ENCODE measurements at places on chromosomes 13 and 19. TPM values are rescaled to one million over a fixed set of nuclear protein-coding genes. Genes with fewer than 3 reads are reported as not detected.

GRCh38 chr13:33392794-33393405, 107.3 kb upstream of the STARD13 start:
- no peak for DNase-seq

- no peak for DNase-seq
Measured at GRCh38 chr13:84192125-84192524, 309.9 kb upstream of the SLITRK1 start.

GRCh38 chr19:56595548-56595899, 422 bp downstream of the ZNF71 start:
- DNase-seq: no peak

DNA sequence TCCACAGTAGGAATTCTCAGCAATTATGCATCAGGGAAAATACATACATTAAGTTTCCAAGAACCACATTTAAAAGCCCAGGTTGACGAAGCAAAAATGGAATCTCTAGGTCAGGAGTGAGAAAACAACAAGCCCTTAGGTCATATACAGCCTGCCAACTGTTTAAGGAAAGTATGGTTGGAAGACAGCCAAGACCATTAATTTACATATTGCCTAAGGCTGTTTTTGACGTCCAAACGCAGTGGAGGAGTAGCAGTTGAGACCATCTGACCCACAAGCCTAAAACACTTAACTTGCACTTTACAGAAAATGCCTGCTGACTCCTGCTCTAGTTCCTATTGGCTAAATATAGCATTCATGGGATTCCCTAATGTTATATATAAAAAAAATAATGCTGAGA, 299.0 kb downstream of the ITGBL1 start:
- no peak for DNase-seq

- DNase-seq: no peak
Measured at GRCh38 chr13:105658431-105658830, 877.0 kb downstream of the EFNB2 start.

- DNase-seq: no peak
Measured at GRCh38 chr13:80362481-80362880, 21.6 kb upstream of the SPRY2 start.

GRCh38 chr13:110531671-110532083, 29.8 kb downstream of the RAB20 start:
- no peak for DNase-seq

GRCh38 chr13:95234242-95234641, 67.0 kb downstream of the ABCC4 start:
- DNase-seq: no peak

GRCh38 chr13:76991432-76991795, 467 bp upstream of the CLN5 start:
- DNase-seq: peak; percentile 93

ONECUT3 gene
- total RNA-seq: not detected

ZNF846 gene
- total RNA-seq: 8.3 TPM

OVOL3 gene
- not detected for total RNA-seq

KCNRG gene
- total RNA-seq: not detected

CGB3 gene
- not detected for total RNA-seq

SIN3B gene
- total RNA-seq: 33.0 TPM

MAP3K10 gene
- 13.2 TPM for total RNA-seq

All from natural killer cell treated with Interleukin-12 subunit alpha and Interleukin-12 subunit beta and Interleukin-15 and Interleukin-18, amount 100 ng/mL, for 72 hours (primary cell).